ENCODE measurements at places on chromosomes 11 and 22.

- no peak for DNase-seq
Observed at GRCh38 chr11:111344032-111344431, 35.0 kb downstream of the POU2AF1 start.

DNA sequence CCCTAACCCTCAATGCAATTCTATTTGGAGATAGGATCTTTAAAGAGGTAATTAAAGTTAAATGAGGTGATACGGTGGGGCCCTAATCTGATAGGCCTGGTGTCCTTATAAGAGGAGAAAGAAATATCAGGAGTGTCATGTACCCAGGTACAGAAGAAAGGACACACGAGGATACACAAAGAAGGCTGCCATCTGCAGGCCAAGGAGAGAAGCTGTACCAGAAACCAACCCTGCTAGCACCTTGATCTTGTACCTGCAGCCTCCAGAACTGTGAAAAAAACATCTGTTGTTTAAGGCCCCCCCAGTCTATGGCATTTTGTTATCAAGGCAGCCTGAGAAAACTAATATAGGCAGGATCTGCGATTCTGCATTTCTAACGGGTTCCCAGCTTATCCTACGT is 44.2 kb downstream of the FBXO7 start:
- no peak for DNase-seq

GRCh38 chr22:45450921-45451651 is 37.6 kb downstream of the RIBC2 start:
- DNase-seq, result no peak

GRCh38 chr11:12602421-12602820 is 71.8 kb upstream of the TEAD1 start:
- DNase-seq, result no peak

DNA sequence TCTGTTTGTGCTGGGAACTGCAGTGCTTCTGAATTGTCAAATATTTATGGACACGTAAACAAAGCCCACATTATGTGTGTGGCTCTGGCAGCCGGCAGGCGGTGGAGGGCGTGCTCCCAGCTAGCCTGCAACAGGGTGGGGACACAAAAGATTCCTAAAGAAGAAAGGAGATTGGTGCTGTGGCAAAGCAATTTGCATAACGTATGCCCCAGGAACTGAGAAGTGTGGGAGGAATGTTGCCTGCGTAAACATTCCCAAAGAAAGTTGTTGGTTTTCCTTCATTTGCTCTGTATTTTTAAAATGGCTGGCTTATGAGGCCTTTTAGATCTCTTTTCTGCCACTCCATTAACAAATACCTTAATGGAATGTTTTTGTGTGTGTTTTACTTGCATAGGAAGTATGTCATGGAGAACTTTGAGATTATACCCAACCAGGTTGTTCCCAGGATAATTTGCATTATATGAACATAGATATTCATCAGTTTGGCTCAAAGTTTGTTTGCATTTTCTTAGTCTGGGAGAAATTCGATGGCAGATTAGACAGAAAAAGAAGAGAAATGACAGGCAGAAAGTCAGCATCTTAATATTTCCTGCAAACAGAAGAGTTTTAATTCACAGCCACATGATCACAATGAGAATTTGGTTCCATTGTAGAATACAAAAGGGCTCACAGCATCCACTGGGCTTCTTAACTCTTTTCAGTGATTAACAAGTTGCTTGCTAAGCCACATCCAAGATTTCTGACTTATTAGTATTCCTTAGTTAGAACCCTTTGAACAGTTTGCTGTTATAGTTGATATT is 41.8 kb upstream of the DLAT start:
- no peak for DNase-seq
